ENCODE measurements at places on chromosomes 2 and 18.

DNA sequence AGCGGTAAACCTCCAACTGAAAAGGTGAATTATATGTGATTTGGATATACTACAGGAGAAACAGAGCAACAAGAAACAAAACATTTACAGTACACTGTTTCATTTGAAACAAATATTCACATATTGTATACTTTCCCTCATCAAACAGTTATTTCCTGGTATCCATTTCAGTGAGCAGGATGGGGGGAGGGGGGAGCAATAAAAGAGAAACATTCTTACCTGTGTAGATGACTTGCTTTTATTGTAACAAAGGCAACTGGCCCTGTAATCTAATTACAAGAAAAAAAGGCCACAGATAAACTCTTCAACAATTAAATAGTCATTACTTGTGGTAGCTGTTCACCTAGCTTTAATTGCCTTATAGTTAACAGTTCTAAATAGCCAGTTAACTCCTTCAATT lies 3.9 kb upstream of the PPP1CB start:
- no peak for DNase-seq

DNA sequence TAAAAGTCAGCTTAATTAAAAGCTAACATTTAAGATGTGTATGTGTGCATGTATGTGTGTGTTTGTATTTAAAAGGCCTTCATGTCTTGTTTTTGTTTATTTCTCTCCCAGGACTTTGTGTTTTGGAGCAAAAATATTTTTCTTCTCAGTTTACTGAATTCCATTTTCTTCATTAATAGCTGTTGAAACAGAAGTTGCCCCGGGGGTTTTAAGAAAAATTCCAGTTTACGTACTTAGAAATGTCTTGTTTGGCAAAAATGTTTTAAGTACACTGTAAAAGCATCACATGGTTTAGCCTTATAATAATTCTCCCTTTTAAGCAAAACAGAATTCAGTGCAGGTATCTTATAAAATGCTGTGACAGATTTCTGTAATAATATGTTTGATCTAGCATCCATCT lies 1233.0 kb upstream of the NRXN1 start:
- no peak for DNase-seq

- no peak for DNase-seq
These were observed 62.1 kb downstream of the EMILIN2 start for GRCh38 chr18:2908946-2909335.

- DNase-seq: no peak
These were observed 800 bp downstream of the VIL1 start for GRCh38 chr2:218419630-218420216.

DNA sequence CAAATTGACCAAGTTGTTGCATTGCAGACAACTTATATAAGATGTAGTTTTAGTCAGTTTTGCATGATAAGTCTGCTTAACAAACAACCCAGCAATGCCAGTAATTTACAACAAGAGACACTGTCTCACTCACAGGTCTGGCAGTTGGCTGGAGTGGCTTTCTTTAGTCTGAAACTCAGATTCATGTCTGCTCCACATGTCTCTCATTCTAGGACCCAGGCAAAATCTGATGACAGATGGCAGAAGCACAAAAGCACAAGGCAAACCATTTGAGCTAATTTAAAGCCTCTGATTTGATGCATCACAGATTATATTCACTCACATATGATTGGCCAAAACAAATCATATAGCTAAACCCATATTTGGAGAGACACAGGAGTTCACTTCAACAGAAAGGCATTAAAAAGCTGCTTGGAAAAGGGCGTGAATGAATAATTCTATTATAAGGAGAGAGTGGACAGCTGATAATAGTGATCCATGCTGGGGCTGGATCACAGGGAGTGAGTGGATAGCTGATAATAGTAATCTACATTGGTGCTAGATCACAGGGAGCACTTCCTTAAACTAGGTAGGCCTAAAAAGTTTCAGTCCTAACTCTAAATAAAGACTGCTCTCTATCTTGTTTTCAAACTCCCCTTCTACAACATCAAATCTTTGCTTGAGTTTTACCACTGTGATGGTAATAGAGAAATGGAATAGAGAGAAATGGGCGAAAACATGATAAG lies 593.2 kb upstream of the ZNF804A start:
- DNase-seq: no peak

DNA sequence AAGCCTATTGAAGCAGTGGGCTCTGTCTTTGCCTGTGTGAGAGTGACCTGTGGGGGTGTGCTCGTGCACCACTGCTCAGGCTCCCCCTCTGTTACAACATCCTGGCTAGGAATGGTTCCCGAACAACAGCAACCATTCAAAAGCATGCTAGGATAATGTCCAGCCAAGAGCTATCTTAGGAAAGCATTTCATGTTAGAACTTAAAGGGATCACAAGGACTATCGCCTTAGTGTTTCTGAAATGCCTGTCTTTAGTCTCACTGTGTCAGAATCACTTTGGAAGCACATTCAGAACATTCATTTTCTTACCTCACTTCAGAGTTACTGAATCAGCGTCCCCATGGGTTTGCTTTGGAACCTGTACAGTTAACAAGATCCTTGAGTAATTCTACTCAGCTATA lies 134.9 kb upstream of the DSEL start:
- DNase-seq: no peak

- DNase-seq: no peak
These were observed 3.6 kb downstream of the ZNF516 start for GRCh38 chr18:76491473-76491775.

DNA sequence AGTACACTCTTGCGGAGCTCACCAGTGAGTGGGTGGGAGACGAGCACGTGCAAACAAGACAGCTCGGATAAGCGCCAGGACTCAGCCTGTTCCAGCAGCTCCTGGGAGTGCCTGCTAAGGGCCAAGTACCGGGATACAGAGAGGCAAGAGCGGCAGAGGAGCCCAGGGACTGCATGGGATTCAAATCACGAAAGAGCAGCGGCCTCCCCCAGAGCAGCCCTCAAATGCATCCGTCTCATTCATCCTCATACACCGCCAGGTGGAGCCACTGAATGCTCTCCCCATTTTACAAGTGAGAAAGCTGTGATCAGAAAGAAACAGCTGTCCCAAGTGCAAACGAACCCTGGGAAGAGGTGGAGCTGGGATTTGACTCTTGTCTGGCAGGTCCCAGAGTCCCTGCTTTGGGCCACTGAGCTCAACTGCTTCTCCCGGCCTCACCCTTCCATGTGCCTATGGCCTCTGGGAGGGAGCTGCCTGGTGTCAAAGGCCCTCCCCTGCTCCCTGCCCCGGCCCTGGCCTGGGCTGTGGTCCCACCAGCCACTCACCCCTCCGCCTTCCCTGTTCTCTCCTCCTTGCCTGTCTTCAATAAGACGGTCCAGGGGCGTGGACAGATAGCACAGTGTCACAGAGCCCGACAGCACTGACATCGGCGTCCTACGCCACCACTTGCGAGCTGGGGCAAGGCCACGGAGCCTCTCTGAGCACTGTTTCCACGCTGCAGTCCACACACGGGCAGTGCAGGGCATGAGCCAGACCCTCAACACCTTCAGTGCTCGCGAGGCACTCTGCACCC lies 72.8 kb upstream of the TAF1B start:
- no peak for DNase-seq

GRCh38 chr2:24626131-24626530 lies 135.1 kb downstream of the NCOA1 start:
- no peak for DNase-seq

- no peak for DNase-seq
These were observed 13.1 kb downstream of the PASK start for GRCh38 chr2:241136191-241136590.

DNA sequence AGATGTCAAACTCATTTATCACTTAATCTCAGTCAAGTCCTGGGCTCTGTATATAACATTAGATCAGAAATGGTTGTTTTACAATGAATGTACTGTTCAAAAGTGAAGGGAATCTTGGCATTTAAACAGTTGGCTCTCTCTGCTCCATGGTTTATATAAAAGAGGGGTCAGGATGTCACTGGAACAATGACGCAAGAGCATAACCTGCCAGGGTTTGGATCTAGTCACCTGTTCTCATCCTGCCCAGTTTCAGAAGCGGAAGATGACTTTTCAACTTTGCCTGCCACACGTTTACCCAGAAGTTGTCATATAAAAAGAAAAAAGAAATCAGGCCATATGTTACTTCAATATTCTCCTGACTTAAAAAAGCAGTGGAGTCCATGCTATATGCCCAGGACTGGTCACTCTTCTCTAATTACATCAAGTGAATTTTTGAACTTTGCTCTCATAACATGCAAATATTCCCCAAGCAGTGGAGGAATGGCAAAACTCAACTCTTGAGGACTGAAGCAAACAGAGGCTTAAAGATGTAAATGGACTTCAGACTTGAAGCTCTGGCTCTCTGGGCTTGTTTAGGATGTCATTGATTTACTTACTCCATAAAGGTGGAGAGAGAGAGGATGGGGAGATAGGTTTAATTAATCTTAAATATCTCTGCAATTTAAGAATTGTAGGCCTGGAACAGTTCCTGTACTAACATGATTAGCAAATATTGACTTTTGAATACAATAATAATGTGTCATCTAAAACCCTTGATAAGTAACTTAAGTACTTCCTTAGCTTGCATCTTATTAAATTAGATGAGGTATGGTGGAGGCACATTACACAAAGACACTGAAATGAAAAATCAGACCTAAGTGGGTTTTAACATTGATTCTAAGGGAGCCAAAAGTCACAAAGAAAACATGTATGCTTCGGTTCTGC lies 58.3 kb downstream of the ETAA1 start:
- no peak for DNase-seq

GRCh38 chr2:8239531-8240088 lies 442.2 kb upstream of the ID2 start:
- DNase-seq: no peak

GRCh38 chr2:122412360-122412759 lies 656.9 kb downstream of the TSN start:
- no peak for DNase-seq

DNA sequence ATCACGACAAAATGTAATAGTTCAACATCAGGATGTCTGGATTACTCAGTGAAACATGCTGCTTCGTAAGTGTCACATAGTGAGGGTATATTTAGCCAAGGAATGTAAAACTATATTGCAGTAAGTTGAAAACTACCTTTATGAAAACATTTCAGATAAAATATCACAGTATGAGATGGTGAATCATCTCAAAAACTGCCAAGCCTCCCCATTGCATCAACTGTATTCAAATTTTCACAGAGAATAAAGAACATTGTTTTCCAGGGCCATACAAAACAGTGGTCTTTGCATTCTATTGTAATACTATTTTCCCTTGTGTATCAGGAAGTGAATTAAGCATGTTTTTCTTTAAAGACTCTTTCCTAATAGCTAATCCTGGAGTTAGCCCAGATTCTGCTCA lies 47.6 kb upstream of the MSTN start:
- no peak for DNase-seq

Measured in activated CD8-positive, alpha-beta memory T cell treated with anti-CD3 and anti-CD28 coated beads for 48 hours (primary cell).